ENCODE measurements at places on chromosomes 2 and 18.

DNA sequence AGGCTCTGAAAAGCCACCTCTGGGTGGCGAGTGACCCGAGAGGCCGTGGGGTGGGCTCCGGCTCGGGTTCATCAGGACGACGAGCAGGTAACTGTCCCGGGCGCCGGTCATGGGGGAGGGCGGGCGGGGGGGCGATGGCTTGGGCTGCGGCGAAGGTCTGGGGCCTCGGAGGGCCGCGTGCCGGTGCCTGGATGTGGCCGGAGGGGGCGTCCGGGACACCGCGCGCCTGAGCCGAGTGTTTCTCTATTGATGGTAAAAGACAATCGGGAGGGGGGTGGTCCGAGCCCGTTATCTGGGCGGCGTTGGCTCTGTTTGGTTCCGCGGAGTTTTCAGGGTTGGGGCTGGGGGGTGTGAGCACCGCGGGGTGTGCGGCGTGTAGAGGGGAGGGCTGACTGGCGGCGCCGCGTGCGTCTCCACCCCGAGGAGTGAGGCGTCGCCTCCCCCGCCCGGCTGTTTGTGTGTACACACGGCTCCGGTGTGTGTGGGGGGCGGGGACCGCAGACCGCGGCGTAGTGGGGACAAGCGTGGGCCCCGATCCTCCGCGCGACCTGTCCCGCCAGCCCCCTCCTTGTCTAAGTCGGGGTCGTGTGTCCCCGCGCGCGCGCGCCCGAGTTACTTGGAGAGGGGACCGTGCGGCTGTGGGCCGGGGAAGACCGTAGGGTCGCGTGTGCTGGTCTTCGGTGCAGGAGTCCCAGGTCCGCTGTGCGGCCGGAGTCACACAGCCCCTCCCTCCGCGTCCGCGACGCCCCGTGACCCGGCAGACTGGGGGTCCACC lies 1.6 kb downstream of the CTIF start:
- peak; percentile 61 for DNase-seq

DNA sequence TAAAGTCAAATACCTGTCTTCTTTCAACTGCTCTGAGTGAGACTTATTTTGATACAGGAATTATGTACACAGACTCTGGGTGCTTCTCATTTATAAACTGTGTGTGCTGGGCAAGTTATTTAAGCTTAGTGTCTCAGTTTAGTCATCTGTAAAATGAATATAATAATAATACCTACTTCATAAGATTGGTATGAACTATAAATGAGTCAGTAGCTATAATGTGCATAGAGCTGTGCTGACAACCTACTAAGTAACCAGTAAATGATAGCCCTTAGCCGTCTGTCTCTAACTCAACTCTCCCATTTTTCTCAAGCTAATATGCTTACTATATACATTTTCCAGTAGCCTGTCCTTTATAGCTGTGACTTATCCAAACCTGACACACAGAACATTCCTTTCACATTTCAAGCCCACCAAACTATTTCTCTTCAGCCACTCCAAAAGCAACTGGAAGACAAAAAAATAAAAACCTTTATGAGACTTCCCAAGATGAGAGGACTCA lies 319.8 kb downstream of the ETAA1 start:
- DNase-seq, result no peak

- no peak for DNase-seq
Measured at GRCh38 chr18:71077451-71077850, 788.6 kb downstream of the SOCS6 start.

DNA sequence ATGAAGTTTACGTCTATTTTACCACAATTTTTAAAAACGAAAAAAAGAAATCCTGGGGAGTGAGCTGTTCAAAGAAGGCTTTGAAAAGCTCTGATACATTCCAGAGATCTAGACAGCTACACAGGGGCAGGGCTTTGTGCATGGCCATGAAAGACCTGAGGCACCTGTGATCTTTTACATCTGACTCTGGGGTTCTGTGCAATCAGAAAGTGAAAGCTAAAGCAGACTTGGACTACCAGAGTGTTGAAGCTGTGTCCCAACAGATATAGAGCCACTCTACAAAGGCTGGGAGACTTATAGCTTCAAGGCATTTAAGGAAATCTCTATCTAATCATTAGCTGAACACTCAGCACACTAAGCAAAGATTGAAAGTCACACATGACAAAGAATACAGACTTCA lies 34.1 kb downstream of the PARD6G start:
- no peak for DNase-seq

DNA sequence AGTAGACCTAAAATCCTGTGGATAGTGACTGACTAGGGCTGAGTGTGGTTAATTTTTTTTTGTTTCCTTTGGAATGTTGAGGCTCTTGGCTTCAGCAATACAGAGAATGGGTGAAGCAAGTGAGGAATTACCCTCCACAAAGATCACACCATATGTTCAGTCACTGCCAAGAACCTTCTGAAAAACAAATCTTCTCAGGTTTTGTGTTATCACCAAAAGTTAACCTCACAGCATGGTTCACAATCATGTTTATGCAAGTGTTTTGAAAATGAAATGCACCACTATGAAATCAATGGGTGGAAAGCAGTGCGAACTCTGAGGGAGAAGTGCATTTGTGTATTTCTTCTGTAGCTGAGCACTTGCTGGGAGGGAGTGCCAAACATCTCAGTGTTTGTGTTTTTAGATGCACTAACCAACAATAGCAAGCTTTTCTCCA lies 44.4 kb downstream of the SPATS2L start:
- DNase-seq, result no peak

DNA sequence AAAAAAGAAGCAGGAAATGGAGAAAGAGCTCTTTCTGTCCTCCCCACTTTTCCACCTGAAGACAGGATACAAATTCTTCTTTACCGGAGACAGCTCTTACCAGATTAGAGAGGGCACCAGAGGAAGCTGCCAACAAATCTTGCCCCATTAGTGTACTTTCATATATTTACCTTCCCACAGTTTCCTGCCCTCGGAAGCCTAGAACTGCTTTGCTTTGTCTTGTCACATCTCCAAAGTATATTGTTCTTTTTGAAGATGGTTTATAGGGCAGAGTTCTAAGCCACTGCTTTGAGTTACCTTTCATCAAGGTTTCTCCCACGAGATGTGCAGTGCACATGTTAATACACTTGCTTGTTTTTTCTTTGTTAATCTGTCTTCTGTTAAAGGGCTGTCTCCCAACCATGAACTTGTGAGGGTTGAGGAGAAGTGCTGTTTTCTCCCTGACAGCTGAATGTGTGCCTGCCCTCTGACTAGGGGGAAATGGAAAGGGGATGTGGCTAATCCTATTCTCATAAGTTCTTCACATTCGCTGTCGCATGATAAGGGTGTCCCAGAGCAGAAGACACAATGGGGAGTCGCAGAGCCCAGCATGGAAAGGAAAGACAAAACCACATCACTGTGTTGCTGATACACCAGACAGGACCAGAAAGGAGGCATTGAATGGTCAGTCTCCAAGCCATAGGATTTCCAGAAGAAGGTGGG lies 24.2 kb downstream of the CENPA start:
- DNase-seq, result peak; percentile 6

GRCh38 chr2:170965446-170966225 lies 36.6 kb downstream of the GORASP2 start:
- no peak for DNase-seq

DNA sequence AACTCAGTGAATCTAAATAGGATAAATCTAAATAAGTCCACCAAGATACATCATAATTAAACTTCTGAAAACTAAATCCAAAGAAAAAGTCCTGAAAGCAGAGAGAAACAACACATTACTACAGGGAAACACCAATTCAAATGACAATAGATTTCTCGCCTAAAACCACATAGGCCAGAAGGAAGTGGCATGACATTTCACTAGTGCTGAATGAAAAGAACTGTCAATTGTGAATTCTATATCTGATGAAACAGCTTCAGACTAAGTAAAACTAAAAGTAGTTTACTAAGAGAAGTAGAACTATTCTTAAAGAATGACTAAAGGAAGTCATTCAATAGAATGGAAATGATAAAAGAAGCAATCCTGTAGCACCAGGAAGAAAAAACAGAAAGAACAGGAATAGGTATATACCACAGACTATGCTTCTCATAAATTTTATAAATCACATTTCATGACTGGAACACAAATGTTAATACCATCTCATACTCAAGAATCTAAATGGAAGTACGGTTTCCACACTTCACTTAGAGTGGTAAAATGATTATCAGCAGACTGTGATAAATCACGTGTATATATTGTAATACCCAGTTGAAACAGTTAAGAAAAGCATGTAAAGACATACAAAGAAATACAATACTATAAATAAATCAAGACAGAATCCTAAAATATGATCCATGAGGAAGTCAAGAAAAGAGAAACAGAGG lies 46.4 kb downstream of the ASXL2 start:
- no peak for DNase-seq

DNA sequence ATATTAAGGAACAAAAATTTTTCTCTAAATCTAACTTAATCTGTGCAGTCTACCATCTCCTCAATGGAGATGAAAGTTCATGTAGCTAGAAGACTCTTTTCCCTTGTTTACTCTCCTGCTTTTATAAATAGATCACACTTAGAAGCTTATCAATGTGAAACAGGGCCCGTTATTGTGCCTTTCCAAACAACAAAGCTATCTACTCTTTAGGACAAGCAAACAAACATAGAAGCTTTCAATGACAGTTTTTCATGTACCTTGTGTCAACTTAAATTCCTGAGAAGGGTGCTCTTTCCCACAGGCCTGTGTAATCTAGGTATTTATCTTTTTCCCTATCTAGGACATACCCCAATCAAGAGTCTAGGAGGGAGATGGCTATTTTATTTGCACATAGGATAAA lies 247.8 kb upstream of the CWC22 start:
- no peak for DNase-seq

DNA sequence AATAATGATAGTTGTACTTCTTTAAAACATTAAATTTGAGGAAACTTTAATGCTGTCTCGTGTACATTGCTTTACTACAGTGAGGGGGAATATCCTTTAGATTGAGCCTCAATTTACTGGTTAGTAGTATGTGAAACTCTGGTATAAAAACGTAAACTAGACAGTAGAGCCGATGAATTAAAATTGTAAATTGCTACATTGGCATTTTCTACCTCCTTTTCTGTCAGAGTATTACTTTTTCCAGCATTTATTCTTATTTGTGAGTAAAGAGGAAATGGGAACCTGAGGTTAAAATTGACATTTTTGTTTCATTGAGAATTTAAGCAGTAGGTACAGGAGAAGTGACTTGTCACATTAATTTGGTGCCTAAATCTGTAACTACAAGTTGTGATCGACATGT lies 128.2 kb downstream of the MIB1 start:
- DNase-seq, result no peak

DNA sequence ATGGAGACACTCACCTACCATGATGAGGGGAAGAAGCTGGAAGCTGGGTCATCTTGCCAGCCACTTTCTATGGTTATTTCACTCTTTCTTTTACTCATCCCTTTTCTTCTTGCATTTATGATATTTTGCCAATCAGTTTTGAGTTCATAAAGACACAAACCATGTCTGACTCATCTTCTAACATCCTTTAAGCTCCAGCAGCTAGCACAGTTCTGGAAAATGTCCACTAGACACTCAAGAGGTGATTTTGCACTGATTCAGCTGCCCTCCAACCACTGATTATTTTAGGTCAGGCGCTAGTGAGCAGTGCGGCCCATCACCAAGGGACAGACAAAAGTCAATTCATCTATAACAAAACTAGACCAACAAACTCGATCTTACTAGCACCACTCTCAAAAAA lies 537.1 kb upstream of the ID2 start:
- no peak for DNase-seq

DNA sequence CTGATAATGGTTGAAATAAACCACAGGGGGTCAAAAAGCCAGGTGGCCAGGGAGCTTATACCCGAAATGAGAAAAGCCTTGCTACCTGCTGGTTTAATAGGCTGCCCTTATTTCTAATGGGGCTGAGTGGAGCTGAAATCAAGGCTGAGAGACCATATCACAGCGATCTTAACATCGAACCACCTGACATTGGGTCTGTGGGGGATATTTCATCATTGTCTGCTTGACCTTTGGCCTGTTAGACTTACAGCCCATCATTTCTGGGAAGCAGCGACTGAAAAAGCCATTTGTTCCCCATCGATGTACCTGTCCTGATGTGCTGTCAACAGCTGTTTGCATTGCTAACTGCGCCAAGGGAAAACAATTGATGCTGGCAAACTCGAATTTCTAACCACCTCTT lies 199.7 kb upstream of the SLC14A2 start:
- no peak for DNase-seq

DNA sequence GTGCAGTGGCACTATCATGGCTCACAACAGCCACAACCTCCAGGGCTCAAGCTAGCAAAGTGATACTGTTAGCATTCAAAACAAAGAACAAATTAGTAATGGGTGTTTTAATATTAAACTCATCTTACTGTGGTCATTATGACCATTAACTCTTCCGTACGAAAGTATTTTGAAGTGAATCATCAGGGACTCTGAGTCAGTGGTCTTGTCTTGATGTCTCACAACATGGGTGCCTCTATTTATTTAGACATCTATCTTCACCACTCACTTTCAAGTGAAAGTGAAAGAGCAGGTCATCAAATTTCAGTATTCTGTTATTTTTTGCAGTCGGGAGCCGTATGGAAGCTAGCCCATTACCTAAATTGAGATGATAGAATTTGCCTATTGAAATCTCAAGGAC lies 1118.2 kb downstream of the DPP10 start:
- no peak for DNase-seq

DNA sequence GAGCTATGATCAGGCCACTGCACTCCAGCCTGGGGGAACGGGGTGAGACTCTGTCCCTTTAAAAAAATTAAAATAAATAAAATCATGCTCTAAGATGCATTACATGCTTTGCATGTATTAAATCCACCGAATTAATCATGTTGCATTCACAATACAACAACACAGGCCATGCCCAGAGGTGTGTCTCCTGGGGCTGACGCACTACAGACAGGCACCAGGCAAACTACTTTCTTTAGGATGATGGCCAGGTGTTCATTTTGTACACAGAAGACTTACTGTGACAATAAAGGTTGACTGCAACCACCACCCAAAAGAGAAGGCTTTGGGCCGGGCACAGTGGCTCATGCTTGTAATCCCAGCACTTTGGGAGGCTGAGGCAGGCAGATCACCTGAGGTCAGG lies 226.8 kb upstream of the PXDN start:
- DNase-seq, result no peak

GRCh38 chr2:154697418-154698252 lies 860 bp upstream of the KCNJ3 start:
- DNase-seq, result no peak

DNA sequence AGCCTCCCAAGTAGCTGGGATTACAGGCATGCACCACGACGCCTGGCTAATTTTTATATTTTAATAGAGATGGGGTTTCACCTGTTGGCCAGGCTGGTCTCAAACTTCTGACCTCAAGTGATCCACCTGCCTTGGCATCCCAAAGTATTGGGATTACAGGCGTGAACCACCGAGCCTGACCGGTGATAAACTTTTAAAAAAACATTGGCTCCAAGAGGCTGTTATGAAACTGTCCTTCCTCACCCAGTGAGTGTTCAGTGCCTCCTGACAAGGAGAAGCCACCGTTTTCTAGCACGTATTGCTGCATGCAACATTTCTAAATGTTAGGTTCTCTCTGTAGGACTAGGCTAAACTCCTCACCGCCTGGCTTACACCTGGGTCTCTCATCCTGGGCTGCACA lies 63.3 kb downstream of the EDAR start:
- no peak for DNase-seq

GRCh38 chr2:43692428-43692994 lies 16.3 kb upstream of the C1GALT1C1L start:
- no peak for DNase-seq

- DNase-seq, result no peak
Measured at GRCh38 chr2:223099561-223099960, 47.6 kb downstream of the KCNE4 start.

- no peak for DNase-seq
Measured at GRCh38 chr18:45253056-45253565, 362.2 kb upstream of the SLC14A2 start.

GRCh38 chr18:11885278-11885947 lies 22.7 kb downstream of the MPPE1 start:
- DNase-seq, result no peak

Measured in hippocampal formation (tissue), 2 donors.